ENCODE measurements at places on chromosomes 4 and X.

DNA sequence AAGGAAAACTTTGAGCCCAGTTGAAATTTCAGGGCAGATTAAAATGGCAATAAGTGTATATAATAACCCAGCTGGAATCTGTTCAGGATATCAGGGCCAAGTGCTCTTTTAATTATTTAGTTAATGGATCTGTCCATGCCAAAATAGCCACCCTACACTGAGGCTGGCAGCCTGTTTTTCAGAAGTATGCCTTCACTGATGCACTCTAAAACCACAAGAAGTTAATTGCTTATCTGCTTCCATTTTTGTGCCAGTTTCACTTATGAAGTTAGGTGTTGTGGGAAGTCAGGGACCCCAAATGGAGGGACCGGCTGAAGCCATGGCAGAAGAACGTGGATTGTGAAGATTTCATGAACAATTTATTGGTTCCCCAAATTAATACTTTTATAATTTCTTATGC lies 960.3 kb downstream of the C4orf33 start:
- DNase-seq, result no peak

DNA sequence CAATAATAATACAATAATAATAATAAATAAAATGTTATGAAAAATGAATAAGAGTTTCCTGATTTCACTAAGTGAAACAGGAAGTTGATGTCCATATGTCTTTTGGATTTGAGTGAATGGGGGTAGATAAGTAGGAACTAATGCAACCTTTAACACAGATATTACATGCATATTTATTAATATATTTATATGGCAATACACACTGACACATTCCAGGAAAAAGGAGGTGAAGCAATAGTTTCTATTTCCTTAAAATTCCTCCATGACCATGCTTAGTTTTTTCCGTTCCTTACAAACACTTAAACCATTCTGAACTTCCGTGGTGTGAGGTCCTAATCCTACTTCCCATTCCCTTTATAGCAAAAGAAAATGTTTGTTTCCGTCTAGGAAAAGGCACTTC lies 48.3 kb downstream of the ATXN3L start:
- no peak for DNase-seq

DNA sequence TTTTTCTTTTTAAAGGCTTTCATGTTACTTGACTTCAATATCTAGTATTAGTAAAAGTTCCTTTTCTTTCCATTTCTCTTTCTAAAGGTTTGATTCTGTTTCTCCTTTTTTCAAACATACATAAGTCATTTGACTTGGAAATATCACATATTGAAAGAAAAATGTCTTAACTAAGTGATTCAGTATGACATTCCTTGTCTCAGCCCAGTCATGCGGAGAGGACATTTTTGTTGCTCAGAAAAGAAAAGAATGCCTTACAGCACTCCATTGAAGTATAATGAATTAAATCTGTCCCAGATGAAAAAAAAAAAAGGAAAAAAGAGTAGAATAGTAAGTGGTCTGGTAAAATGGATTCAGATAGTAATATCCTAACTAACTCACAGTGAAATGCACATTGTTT lies 466.1 kb downstream of the ADGRL3 start:
- DNase-seq, result no peak

- no peak for DNase-seq
Observed at GRCh38 chr4:20493761-20494353, 206.4 kb upstream of the PACRGL start.

- no peak for DNase-seq
Observed at GRCh38 chr4:100649417-100649816, 131.6 kb upstream of the EMCN start.

DNA sequence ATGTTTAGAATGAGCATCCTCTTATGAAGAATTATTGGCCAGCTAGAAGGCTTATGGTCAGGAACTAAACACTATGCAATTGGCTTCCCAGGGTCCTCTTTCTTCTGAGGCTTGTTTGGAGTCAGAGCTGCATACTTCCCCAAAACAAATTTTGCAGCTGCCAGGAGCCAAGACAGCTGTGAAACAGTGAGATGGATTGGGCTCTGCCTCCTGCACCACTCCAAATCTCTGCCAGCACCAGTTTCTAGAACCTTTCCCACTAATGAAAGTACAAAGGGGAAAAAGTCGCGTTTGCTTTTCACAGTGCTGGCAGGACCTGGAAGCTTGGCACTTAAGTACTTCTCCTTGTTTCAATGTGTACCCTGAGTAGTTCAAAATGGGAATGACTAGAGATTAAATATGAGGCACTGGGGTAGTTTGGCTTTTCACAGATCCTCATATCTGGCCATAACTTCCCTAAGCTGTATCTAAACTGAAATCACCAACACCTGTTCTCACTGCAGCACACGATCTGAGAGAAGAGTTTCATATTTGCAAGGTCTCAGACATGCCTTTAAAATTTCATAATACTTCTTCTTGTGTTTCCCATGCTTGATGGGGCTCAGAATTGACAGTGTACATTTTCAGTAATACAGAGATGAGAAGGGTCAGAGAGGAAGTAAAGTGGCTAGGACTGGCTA lies 20.7 kb upstream of the AR start:
- DNase-seq, result no peak

- DNase-seq, result no peak
Observed at GRCh38 chrX:2627272-2627867, 63.7 kb upstream of the CD99 start.

- no peak for DNase-seq
Observed at GRCh38 chrX:27751976-27752375, 55.8 kb upstream of the MAGEB10 start.

GRCh38 chr4:88008122-88008742 lies 797 bp downstream of the PKD2 start:
- no peak for DNase-seq

- no peak for DNase-seq
Observed at GRCh38 chr4:27711041-27711440, 850.4 kb downstream of the STIM2 start.

GRCh38 chr4:109278594-109279031 lies 23.8 kb downstream of the COL25A1 start:
- DNase-seq, result no peak

- DNase-seq, result no peak
Observed at GRCh38 chr4:110898290-110898689, 275.4 kb upstream of the PITX2 start.

DNA sequence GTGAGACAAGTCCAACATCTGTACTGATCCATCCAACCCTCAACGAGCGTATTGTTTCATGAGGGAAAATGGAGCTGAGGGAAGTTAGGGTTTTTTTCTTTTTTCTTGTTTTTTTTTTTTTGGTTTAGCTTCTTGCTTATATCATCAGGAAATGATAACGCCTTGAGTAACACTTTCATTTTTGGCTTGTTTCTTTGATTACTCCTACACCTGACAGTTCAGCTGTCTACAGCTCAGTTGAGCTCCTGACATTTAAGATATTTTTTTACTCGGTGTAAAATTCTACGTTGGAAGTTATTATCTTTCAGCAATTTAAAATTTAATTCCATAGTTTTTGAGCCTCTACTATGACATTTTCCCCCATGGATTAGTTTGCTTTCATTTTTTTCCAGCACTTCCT lies 691.0 kb upstream of the HTR2C start:
- DNase-seq, result no peak

DNA sequence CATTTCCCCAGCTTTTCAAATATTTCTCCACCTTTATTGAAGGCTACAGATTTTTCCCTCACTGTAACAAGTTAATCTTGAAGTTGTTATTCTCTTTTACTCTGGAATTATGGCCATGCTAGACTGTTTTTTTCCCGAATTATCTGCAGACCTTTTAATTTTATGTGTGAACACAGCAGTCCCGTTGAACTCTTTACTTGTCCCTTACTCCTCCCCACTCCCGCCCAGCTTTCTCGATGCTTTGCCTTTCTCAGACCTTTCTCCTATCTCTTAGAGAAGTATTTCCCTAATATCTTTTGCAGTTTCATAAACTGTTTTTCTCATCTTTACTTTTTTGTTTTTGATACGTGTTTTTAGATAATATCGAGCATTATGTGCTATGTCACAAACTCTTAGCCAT lies 776 bp downstream of the CEP44 start:
- DNase-seq, result no peak

- no peak for DNase-seq
Observed at GRCh38 chrX:20378233-20378920, 111.7 kb upstream of the RPS6KA3 start.

DNA sequence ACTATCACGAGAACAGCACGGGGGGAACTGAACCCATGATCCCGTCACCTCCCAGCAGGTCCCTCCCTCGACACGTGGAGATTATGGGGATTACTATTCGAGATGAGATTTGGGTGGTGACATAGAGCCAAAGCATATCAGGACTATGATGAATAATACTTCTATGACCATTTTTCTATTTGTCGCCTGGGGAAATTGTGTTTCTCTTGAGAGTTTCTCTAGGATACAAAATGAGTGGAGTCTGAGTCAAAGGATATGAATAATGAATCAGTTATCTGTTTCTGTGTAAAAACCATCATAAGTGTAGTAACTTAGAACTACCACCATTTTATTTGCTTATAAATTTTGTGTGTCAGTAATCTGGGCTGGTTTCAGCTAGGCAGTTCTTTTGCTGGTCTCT lies 533.0 kb upstream of the ARX start:
- DNase-seq, result no peak

DNA sequence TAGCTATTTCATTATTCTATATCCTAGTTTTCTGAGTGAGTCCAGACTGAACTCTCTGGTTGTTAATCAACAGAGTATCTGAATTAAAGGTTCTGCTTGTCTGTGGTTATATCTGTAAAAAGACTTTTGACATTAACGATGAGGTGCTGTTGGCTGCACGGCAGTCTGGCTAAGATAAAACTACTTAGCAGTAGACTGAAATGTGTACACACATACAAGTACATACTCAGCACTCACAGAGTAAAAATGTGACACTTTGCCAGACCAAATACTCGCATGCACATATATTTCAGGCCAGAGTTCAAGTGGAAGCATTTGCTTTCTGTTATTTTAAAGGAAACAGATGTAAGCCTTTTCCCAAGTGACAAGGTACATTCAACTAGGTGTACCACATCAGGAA lies 80.5 kb downstream of the PRDM5 start:
- no peak for DNase-seq

GRCh38 chr4:161428180-161428965 lies 735.4 kb downstream of the FSTL5 start:
- no peak for DNase-seq

DNA sequence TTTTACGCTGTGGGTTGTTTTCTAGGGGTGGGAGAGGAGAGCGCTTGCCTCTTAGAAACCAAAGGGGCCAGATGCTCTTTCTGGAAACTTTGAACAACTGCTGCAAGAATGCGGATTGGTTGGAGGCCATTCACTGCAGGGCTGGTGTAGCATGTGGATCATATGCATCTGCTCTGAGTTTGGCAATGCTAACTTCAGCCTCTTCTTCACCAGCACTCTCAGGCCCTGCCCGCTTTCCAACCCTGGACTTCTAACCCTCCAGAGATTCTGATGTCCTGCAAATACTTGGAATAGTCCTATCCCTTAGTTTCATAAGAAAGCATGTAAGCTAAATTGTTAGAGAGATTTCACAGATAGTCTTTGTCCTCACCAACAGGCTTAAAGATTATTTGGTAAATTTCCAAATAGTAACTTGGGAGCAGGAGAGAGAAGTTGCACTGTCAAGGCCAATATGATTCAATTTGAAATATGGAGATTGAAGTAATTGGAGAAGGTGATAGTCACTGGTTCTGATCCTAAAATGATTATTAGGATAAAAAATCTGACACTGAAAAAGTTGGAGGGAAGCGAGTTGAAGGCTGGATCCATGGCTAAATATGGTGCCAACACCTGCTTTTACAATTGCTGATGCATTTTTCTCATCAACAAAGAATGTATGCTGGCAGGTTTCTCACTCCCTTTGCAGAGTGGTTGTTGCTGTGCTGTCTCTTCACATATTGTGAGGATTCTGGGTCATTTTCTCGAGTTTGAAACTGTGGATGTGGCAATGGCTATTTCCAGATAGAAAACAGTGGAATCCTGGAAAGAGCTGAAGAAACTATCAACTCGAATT lies 210.4 kb downstream of the PTTG2 start:
- no peak for DNase-seq

GRCh38 chr4:11900359-11900758 lies 471.7 kb upstream of the HS3ST1 start:
- DNase-seq, result no peak

- DNase-seq, result no peak
Observed at GRCh38 chr4:165331359-165331758, 3.9 kb downstream of the MSMO1 start.

DNA sequence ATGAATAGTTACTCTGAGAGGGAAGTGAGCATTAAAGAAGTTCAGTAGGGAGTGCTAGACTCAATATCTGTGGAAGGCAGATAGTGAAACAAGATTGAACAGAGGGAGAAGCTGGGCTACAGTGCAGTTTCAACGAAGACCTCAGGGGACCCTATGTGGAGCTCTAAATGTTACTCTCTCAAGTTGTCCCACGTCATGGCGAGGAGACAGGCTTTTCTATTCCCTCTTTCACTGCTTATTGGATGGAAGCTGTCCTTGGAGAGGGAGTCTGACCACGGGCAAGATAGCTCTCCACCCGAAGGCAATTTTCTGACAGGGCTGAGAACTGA lies 42.3 kb upstream of the CCSER1 start:
- DNase-seq, result no peak

- DNase-seq, result no peak
Observed at GRCh38 chrX:55167124-55167803, 52.9 kb upstream of the PAGE5 start.

- no peak for DNase-seq
Observed at GRCh38 chr4:55118397-55118796, 7.0 kb downstream of the KDR start.

DNA sequence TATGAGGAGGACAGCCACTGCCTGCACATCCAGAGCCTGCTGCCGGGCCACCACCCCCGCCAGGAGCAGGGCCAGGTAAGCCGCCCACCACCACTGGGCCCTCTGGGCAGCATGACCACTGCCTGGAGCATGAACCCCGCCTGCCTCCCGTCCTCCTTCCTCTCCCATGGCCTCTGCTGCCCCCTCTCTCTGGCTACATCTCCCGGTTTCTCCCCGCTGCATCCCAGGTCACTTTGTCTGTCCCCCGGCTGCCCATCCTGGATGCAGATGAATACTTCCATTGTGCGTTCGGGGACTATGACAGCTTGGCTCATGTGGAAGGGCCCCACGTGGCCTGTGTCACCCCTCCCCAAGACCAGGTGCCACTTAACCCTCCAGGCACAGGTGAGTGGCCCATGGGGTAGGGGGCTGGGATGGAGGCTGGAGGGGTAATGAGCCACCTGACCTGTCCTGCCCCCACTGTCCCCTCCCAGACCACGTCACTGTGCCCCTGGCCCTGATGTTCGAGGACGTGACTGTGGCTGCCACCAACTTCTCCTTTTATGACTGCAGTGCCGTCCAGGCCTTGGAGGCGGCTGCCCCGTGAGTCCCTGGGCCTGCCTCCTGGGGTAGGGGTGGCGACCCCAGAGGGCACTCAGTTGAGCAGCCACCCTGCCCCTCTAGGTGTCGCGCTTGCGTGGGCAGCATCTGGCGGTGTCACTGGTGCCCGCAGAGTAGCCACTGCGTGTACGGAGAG lies 6.0 kb downstream of the PLXNB3 start:
- no peak for DNase-seq

- no peak for DNase-seq
Observed at GRCh38 chr4:153518001-153518400, 51.8 kb downstream of the TMEM131L start.
